Calu3 (cell line): ENCODE measurements at places on chromosomes 11 and 22. TPM values are rescaled to one million over a fixed set of nuclear protein-coding genes. Genes with fewer than 3 reads are reported as not detected.

- no peaks in the 10 kb centered on the region for H3K4me1 ChIP-seq
- no peak overlapping the region for H3K27ac ChIP-seq
- no peak overlapping the region for H3K4me3 ChIP-seq
- DNase-seq: no peak
- H3K27me3 ChIP-seq: no peaks in the 10 kb centered on the region
These were observed 81.4 kb downstream of the DBX1 start for GRCh38 chr11:20078846-20079245.

DNA sequence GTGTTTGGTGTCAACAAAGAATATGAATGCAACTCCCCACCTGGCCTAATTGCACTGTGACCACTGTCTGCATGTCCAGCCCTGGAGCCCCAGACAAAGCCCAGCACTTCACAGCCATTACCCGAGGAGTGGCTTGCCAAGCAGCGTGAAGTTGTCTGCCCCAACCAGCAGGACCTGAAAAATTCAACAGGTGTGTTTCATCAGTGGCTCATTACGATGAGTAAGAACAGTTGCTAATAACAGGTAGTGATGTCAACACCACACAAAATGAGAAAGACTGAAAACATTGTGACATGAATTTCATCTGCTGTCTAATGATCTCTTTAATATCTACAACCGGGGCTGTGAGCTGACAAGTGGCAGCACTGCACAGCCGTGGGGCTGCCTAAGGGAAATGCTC lies 10.3 kb downstream of the MRPL21 start:
- no peaks in the 10 kb centered on the region for H3K4me1 ChIP-seq
- no peak overlapping the region for H3K4me3 ChIP-seq
- H3K27ac ChIP-seq: no peak overlapping the region
- no peaks in the 10 kb centered on the region for H3K27me3 ChIP-seq
- DNase-seq: no peak
- H3K36me3 ChIP-seq: peaks cover 30% of the 10 kb centered on the region

- DNase-seq: no peak
- no peak overlapping the region for H3K4me3 ChIP-seq
- H3K36me3 ChIP-seq: peaks cover 3% of the 10 kb centered on the region
- H3K27me3 ChIP-seq: no peaks in the 10 kb centered on the region
These were observed 42.5 kb downstream of the SNX19 start for GRCh38 chr11:130873761-130874160.

The DDI1 gene
- not detected in 2 replicates for total RNA-seq

- DNase-seq: no peak
- H3K27me3 ChIP-seq: peaks cover 56% of the 10 kb centered on the region
- H3K36me3 ChIP-seq: no peaks in the 10 kb centered on the region
- no peak overlapping the region for H3K27ac ChIP-seq
These were observed 6.3 kb downstream of the TMA7B start for GRCh38 chr22:39966470-39966869.

- no peak for DNase-seq
- peaks cover 24% of the 10 kb centered on the region for H3K4me1 ChIP-seq
- no peak overlapping the region for H3K4me3 ChIP-seq
- peaks cover 8% of the 10 kb centered on the region for H3K36me3 ChIP-seq
These were observed 6.4 kb upstream of the CCDC88B start for GRCh38 chr11:64333556-64333955.

DNA sequence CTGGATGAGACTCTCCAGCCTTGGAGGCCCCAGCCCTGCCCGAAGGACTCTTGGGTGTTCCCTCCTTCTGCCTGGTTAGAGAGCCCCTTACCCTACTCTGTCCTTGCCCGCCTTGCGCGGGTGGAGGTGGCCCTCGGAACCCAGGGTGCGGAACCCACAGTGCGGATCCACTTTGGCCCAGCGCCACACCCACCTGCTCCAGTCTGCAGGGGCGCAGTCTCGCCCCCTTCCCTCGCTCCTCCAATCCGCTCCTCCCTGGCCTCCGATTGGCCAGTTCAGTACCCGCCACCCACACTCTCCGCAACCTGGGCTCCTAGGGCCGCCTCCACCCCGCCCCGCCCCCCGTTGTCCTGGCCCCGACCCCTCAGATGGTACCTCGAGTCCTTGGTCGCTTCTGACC lies 2.4 kb downstream of the CAPN1 start:
- peaks cover 19% of the 10 kb centered on the region for H3K4me1 ChIP-seq
- peaks cover 75% of the 10 kb centered on the region for H3K36me3 ChIP-seq
- peak overlapping the region; percentile 77 for H3K27ac ChIP-seq
- H3K27me3 ChIP-seq: no peaks in the 10 kb centered on the region

DNA sequence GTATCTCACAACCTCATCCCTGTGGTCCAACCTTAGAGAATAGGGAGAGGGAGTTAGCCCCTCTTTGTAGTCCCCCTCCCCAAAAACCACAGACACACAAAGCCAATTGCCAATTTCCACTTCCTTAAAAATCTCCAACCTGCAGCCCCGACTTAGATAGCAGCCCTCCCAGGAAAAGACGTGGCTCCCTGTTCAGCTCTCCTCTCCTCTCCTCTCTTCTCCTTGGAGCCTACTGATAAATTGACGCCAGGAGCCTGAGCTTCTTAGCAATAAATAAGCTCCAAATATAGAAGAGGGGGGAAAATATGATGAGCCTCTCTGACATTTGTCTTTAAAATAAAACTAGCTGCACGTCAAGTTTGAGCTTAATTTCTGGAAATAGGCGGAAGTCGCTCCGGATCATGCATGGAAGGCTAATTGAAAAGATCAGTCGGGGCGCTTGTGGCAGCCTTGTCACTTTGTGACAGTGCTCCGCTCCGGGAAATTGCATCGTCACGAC lies 7.3 kb downstream of the PAX6 start:
- no peaks in the 10 kb centered on the region for H3K4me1 ChIP-seq
- H3K27ac ChIP-seq: no peak overlapping the region
- H3K36me3 ChIP-seq: no peaks in the 10 kb centered on the region

The SYCE3 gene
- not detected in 2 replicates for total RNA-seq

GRCh38 chr11:72962084-72962483 lies 147.9 kb downstream of the ATG16L2 start:
- no peaks in the 10 kb centered on the region for H3K4me1 ChIP-seq
- no peaks in the 10 kb centered on the region for H3K36me3 ChIP-seq
- DNase-seq: no peak
- H3K27me3 ChIP-seq: no peaks in the 10 kb centered on the region

The FGF19 gene
- 0.73 and 1.4 TPM in 2 replicates for total RNA-seq

DNA sequence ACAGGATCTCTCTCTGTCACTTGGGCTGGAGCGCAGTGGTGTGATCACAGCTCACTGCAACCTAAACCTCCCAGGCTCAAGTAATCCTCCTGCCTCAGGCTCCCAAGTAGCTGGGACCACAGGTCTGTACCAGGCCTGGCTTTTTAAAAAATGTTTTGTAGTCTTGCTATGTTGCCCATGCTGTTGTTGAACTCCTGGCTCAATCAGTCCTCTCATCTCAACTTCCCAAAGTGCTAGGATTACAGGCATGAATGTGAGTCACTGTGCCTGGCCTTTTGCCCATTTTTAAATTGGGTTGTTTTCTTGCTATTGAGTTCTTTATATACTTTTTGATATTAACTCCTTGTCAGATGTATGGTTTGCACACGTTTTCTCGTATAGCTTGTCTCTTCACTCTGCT lies 33.0 kb upstream of the PITPNB start:
- no peak for DNase-seq
- no peak overlapping the region for H3K4me3 ChIP-seq
- H3K27me3 ChIP-seq: no peaks in the 10 kb centered on the region
- H3K4me1 ChIP-seq: peaks cover 10% of the 10 kb centered on the region

- no peaks in the 10 kb centered on the region for H3K4me1 ChIP-seq
- no peak overlapping the region for H3K4me3 ChIP-seq
- H3K27me3 ChIP-seq: peaks cover 27% of the 10 kb centered on the region
These were observed 34.4 kb upstream of the CALCB start for GRCh38 chr11:15038963-15039362.

GRCh38 chr11:76747915-76748860 lies 35.0 kb upstream of the TSKU start:
- no peaks in the 10 kb centered on the region for H3K27me3 ChIP-seq
- DNase-seq: no peak
- H3K4me3 ChIP-seq: no peak overlapping the region
- H3K27ac ChIP-seq: no peak overlapping the region

The SYT12 gene
- total RNA-seq: 6.2 and 6.4 TPM in 2 replicates

GRCh38 chr11:111694851-111695250 lies 71.3 kb downstream of the PPP2R1B start:
- peaks cover 6% of the 10 kb centered on the region for H3K36me3 ChIP-seq
- H3K4me3 ChIP-seq: no peak overlapping the region
- DNase-seq: peak; percentile 25
- H3K27ac ChIP-seq: no peak overlapping the region

- peaks cover 13% of the 10 kb centered on the region for H3K4me1 ChIP-seq
- H3K27me3 ChIP-seq: no peaks in the 10 kb centered on the region
- no peaks in the 10 kb centered on the region for H3K36me3 ChIP-seq
- DNase-seq: no peak
These were observed 62.7 kb downstream of the IGF2 start for GRCh38 chr11:2076441-2076840.

GRCh38 chr11:129283141-129283540 lies 91.0 kb upstream of the ARHGAP32 start:
- no peaks in the 10 kb centered on the region for H3K27me3 ChIP-seq
- H3K4me1 ChIP-seq: peaks cover 42% of the 10 kb centered on the region
- DNase-seq: peak; percentile 59
- peak overlapping the region; percentile 54 for H3K4me3 ChIP-seq

The OR6X1 gene
- total RNA-seq: not detected in 2 replicates

- peaks cover 15% of the 10 kb centered on the region for H3K27me3 ChIP-seq
- H3K4me3 ChIP-seq: no peak overlapping the region
- no peaks in the 10 kb centered on the region for H3K36me3 ChIP-seq
These were observed 46.7 kb downstream of the IGLL1 start for GRCh38 chr22:23533328-23533762.

The UBQLN3 gene
- total RNA-seq: not detected in 2 replicates

DNA sequence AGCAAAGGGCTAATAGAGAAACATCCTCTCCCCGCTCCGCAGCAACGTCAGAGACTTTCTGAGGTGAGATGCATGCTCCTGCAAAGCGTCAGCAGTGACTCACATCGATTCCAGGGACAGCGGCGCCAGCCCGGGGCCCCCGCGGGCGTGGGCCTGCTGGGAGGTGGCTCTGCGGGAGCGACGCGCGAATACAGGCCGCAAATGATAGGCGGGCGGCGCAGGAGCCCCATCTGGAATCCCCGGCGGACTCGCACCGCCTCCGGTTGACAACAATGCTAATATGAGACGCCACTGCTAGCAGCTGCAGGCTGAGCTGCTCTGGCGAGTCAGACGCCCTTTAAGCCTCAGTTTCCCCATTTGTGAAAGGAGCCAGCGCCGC lies 557 bp downstream of the RANGAP1 start:
- no peaks in the 10 kb centered on the region for H3K27me3 ChIP-seq
- peak overlapping the region; percentile 86 for H3K4me3 ChIP-seq
- H3K4me1 ChIP-seq: peaks cover 55% of the 10 kb centered on the region
- peak overlapping the region; percentile 81 for H3K27ac ChIP-seq
- H3K36me3 ChIP-seq: peaks cover 71% of the 10 kb centered on the region
- peak; percentile 73 for DNase-seq

The POU2F3 gene
- 2.6 and 3.3 TPM in 2 replicates for total RNA-seq

GRCh38 chr11:134633276-134633675 lies 221.2 kb upstream of the B3GAT1 start:
- no peaks in the 10 kb centered on the region for H3K36me3 ChIP-seq
- H3K4me3 ChIP-seq: no peak overlapping the region
- H3K4me1 ChIP-seq: no peaks in the 10 kb centered on the region
- no peak overlapping the region for H3K27ac ChIP-seq

The FJX1 gene
- 19.1 and 19.8 TPM in 2 replicates for total RNA-seq

The IFITM10 gene
- total RNA-seq: 3.3 and 8.1 TPM in 2 replicates

GRCh38 chr11:118095493-118095892 lies 8.7 kb upstream of the SMIM35 start:
- DNase-seq: no peak
- H3K4me1 ChIP-seq: peaks cover 11% of the 10 kb centered on the region
- H3K4me3 ChIP-seq: no peak overlapping the region
- H3K36me3 ChIP-seq: peaks cover 21% of the 10 kb centered on the region
- H3K27ac ChIP-seq: no peak overlapping the region
- no peaks in the 10 kb centered on the region for H3K27me3 ChIP-seq

The SLC22A8 gene
- total RNA-seq: not detected in 2 replicates

GRCh38 chr11:71201231-71201630 lies 51.1 kb downstream of the SHANK2 start:
- DNase-seq: no peak
- H3K36me3 ChIP-seq: peaks cover 4% of the 10 kb centered on the region
- H3K4me3 ChIP-seq: no peak overlapping the region
- H3K27ac ChIP-seq: no peak overlapping the region

The CD59 gene
- total RNA-seq: 1,185 and 1,281 TPM in 2 replicates

The CST6 gene
- 21.5 and 27.2 TPM in 2 replicates for total RNA-seq

DNA sequence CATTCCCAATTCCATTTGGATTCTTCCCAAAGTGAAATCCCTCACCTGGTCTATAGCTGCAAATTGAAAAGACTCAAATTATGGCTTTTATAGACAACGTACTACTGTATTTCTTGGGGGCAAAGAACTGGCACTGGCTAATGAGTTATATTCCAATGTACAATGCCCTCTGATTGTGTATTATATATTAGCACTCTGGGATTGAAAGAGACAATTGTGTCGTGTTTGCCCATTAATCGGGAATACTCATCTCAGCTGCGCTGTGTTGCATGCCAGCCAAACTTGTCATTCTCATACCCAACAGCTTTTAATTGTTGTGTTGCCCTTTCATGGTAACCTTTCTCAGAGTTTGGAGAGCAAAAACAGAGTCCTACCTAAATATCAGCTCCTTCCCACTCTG lies 55.0 kb upstream of the ZBTB44 start:
- no peak overlapping the region for H3K27ac ChIP-seq
- H3K27me3 ChIP-seq: peaks cover 13% of the 10 kb centered on the region
- DNase-seq: no peak
- no peaks in the 10 kb centered on the region for H3K36me3 ChIP-seq
- H3K4me3 ChIP-seq: no peak overlapping the region
- H3K4me1 ChIP-seq: no peaks in the 10 kb centered on the region

- H3K27me3 ChIP-seq: no peaks in the 10 kb centered on the region
- no peaks in the 10 kb centered on the region for H3K36me3 ChIP-seq
- no peaks in the 10 kb centered on the region for H3K4me1 ChIP-seq
- DNase-seq: no peak
- no peak overlapping the region for H3K27ac ChIP-seq
- no peak overlapping the region for H3K4me3 ChIP-seq
These were observed 195.8 kb downstream of the NELL1 start for GRCh38 chr11:20865161-20865560.

DNA sequence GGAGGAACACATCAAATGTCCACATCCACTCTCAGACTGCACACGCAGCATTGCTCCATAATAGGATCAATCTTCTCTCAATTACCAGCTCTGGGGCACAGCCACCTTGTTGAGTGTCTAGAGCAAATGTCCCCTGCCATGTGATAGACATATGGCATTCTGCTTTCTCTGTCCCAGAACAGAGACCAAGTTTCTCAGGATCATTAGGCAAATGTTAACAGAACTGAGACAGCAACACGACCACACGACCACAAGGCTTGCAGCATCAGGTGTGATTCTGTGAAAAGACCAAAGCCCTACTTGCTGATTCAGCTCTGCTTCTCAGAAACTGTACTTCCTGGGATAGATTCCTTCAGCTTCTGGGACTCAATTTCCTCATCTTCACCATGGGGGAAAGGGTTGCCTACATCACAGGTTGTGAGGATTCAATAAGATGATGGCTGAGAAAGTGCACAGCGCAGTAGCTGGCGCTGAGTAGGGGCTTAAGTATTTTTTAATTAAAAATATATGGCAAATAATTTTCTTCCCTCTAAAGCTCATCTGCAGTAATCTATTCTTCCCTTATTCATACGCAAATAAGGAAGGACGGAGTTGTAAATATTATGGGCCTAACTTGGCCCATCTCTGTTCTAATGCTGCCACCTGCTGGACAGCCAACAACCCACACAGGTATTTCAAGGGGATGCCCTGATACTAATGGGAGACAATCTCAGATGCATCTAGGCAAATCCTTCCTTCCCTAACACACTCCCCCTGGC lies 54.3 kb upstream of the USP47 start:
- no peak overlapping the region for H3K27ac ChIP-seq
- H3K4me1 ChIP-seq: peaks cover 16% of the 10 kb centered on the region
- H3K4me3 ChIP-seq: no peak overlapping the region

The OR56A1 gene
- not detected in 2 replicates for total RNA-seq

The VSIG10L2 gene
- total RNA-seq: not detected in 2 replicates
